ENCODE measurements at places on chromosomes 12 and 14.

- DNase-seq = no peak
Measured at GRCh38 chr14:79516009-79516408, 695.3 kb downstream of the DIO2 start.

DNA sequence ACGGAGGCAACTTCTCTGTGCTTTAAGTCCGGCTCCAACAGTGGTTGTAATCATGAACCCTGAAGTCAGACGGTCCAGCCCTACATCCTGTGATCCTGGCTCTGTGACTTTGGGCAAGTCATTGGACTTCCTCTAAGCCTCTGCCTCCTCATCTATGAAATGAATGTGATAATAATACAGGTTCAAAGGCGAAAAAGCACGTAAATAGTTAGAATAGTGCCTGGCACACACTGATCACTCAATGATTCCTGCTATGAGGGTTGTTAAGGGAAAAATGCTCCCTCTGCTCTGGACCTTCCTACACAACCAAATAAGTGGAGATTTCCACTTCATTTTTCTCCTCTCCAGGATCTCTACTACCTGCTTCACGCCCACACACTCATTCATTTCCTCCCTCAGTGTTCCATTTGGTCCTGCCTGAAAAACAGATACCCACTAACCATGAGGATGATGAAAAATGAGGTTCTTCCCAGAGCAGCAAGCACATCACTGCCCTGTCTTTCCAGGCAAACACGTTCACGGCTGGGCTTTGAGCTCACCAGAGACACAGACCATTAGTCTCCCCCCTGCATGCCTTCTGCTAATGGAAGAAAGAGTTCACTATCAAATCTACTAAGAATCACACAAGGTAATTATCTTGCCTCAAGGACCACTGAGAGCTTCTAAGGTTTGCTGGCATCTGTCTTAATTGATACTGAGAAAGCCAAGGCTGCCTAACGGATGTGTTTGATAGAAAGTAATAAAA is 13.2 kb downstream of the NUAK1 start:
- DNase-seq = no peak

DNA sequence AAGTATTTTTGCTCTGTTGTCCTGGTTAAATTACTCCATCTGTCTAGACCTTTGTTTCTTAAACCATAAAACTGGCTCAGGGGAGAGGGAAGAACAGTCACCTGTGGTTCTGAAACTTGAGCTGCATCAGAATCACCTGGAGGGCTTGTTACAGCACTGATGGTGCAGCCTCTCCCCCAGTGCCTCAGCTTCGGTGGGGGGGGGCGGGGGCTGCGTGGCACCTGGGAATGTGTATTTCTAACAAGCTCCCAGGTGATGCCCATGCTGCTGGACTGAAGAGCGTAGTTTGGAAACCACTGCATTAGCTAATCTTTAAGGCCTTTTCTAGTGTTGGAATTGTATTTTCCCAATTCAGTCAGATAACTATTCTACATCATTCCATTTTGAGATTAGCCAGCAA is 42.7 kb downstream of the GPHB5 start:
- no peak for DNase-seq

DNA sequence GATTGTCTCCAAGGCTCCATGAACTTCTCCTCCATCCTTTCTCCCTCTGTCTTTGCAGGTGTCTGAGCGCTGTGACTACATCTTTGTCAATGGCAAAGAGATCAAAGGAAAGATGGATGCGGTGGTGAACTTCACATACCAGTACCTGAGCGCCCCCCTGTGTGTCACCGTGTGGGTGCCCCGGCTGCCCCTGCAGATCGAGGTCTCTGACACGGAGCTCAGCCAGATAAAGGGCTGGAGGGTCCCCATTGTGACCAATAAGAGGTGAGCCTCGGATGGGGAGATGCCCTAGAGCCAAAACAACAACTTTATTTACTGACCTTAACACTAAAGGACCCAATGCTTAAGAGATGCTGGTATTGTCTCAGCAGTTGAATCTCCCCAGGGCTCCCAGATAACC is 130.0 kb downstream of the SLC15A4 start:
- DNase-seq = no peak

GRCh38 chr12:64801381-64801780 is 23.1 kb upstream of the TBC1D30 start:
- no peak for DNase-seq

DNA sequence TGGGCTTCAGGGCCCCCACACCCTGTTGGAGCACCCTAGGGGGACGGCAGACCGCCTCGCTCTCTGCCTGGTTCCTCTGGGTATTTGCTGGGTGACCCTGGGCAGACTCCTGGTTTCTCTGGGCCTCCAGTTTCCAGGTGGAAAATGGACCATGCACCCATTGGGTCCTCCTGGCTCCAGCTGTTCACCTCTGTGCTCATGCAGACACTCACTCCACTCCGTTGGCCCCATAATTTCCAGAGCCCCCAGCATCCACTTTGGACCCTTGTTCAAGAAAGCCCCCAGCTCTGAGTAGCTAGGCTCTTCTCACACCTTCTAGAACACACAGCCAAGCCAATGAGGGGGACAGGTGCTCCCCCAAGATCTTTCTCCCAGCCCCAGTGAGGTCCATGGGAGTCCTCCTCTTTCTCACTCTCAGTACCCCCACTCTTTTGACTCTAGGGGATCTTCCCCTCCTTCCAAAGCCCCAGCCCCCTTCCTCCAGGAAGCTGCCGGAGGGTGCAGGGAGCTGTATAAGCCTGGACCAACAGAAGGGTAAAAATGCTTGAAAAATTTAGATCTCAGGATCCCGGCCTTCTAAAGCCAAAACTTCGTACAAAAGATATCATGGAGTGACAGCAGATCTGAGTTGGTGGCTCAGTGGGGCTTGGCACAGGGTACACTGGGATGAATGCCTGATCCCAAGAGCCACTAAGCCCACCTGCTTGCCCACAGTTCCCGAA is 174.8 kb upstream of the RTL1 start:
- no peak for DNase-seq

DNA sequence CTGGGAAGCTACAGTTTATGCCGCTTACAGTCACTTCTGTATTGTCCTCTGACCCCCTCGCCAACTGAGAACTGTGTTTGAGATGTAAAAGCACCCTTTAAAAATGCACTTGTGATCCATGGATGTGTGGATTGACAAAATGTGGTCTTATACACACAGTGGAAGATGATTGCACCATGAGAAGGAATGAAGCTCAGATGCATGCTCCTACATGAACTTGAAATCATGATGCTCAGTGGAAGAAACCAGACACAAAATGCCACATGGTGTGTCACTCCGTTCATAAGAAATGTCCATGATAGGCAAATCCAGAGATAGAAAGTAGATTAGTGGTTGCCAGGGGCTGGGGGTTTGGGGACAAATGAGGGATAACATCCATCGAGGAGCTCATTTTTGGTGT is 58.0 kb downstream of the PITPNM2 start:
- DNase-seq = no peak

All from NCI-H1092 (cell line).